ENCODE measurements at places on chromosomes 3 and 15.

GRCh38 chr3:72682936-72683452 lies 165.3 kb downstream of the SHQ1 start:
- DNase-seq: no peak

DNA sequence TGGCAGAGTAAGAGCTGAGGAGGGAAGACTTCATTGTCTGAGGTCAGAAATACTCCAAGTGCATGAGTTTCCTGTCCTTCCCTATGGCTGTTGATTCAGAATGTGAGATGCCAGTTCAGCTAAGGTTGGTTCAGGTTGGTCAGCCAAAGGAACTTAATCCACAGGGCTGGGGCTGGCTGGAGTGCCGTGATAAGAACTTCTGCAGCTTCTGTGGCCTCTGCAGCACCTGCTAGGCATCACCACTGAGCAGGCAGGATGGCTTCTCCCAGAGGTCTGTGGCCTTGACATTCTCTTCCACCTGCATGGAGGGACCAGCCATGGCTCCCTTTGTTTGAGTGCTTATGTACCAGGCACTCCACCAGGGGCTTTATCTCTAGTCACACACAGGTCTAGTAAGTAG lies 109.5 kb upstream of the PLXNA1 start:
- no peak for DNase-seq

- DNase-seq: no peak
Measured at GRCh38 chr3:104849070-104849469, 517.6 kb upstream of the ALCAM start.

DNA sequence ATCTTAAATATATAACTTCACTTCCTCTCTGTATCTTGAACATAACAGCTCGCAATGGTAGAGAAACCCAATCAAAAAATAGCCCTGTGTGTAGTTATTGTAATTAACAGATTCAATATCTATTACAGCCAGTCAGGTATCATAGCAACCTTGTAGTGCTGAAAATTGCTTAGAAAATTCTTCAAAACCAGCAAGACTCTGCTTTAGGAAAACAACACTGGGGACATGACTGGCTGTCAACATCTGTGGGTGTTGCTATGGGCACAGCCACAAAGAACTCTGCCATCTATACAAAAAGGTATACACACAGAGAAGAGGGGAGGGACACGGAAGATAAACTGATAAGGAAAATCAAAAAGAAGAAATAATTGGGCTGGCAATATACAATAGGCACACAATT lies 101.2 kb downstream of the WDR72 start:
- DNase-seq: no peak

DNA sequence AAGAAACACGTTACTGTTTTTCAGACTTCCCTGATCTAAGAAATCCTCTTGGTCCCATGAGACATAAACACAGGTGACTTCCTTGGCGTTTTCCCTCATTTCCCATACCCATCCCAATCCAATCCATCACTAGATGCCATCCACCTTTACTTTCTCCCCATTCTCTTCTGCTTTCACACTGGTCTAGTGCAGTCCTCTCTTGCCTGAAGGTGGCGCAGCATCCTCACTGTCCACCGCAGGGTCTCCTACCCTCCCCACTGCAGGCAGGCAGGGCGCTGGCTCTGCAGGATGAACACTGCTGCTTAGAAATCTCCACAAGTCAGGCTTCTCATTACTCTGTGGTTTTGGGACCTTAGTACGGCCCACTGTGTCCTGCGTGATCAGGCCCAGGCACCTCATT lies 58.2 kb downstream of the RAB7A start:
- peak; percentile 27 for DNase-seq

DNA sequence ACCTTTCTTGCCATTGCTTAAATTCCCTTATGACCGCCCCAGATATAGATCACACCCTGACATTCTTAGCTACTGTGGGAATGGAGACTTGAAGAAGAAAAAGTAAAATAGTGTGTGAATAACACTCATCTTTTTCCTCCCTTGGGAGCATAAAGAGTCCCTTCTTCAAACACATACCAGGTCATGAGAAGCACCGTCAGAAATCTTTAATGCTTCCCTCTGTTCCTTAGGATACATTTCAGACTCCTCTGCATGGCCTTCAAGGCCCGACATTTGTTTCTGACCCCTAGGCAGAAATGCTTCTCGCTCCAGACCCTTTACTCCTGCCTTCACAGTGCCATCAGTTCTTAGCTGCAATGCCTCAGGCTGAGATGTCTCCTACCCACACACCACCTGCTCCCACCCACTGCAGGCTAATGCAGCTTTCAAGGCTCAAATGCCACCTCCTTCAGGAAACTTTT lies 143.8 kb upstream of the IL12A start:
- DNase-seq: no peak
